ENCODE measurements at places on chromosomes 5 and 9. TPM values are rescaled to one million over a fixed set of nuclear protein-coding genes. Genes with fewer than 3 reads are reported as not detected.

The MYORG gene
- 1.4 TPM for polyA plus RNA-seq

The CDKN2B-AS1 gene
- not detected for polyA plus RNA-seq

The PIP5KL1 gene
- polyA plus RNA-seq, result 0.17 TPM

The EQTN gene
- polyA plus RNA-seq, result not detected

The EPB41L4B gene
- polyA plus RNA-seq, result not detected

The NIM1K gene
- 0.18 TPM for polyA plus RNA-seq

The GRXCR2 gene
- not detected for polyA plus RNA-seq

The CDKN2A gene
- polyA plus RNA-seq, result not detected

Data from naive thymus-derived CD4-positive, alpha-beta T cell (primary cell).